ENCODE measurements at places on chromosomes 11 and 22.

DNA sequence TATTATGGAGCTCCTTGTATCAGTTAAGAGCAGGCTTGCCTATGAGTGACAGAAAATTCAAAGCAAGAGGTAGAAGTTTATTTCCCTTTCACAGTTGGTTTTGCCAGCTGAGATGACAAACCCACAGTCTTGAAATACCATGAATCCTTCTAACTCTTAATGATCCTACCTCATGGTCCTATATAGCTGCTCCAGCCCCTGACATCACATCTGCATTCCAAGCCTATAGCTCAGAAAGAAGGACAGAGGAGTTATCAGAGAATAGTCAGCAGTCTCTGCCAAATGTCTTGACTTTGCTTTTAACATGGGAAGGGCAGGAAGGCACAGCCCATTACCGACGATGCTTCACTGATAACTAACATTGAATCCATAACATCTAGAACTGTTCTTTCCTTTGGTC lies 76.2 kb downstream of the APIP start:
- no peak for DNase-seq

DNA sequence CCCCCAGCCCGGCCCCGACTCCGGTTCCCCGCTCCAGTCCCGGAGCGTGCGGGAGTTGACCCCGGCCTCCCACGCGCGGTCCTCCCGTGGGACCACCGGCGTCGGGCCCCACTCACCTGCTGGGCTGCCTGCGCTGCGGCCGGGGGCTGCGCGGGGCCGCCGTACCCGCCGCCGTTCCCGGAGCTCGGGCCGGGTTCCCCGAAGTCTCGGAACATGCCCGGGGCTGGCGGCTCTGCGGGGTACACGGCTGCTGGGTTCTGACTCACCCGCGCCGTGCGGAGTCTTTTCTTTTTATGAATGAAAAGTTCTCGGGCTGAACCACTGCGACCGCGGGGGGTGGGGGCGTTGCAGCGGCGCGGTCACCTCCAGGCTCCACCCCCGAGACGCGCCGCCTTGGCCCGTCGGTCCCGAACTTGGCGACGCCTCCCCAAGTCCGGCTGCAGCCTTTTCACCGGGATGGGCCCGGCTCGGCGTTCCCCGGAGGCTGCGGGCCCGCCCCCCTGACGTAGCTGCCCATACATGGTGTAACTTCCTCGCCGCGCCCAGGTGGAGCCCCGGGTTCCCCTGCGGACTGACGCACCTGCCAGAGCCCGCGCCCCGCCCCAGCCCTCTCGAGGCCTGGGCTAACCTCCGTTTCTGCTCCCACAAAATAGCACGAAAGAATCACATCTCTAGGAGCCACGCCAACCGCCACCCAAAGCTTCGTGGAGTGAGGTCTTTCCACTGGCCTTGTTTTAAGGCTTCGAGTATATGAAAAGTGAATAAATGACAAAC lies at the start of gene FOSL1:
FOSL1 (minus strand) TSS at position 264 of the 774 bp plus-strand sequence; CDS start at position 215, 49 bp downstream.
- peak; percentile 90 for DNase-seq

GRCh38 chr11:119975561-119976152 lies 162.3 kb downstream of the TRIM29 start:
- DNase-seq: no peak

DNA sequence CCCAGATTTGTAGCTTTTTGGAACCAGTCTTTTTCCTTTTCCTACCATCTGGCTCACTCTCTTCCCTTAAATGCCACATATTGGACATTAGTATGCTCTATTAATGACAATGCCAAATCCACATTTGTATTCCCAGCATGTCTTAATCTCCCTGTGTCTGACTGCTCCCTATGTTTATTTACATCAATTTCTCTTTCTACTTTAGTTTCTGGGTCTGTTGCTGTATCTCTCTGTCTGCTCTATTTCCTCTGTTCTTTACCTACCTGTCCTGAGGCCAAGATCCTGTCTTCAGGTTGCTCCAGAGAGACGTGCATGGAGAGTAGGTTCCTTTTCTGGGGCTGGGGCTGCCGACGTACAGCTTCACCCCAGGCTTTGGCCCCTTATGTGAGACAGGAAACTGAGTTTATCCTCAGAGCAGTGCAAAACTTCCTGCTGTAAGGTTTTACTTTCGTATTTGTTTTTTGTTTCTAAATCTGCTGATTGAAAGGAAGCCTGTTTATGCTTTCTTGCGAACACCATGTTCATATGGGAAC lies 25.6 kb downstream of the OR2AG2 start:
- no peak for DNase-seq

GRCh38 chr22:45583504-45583903 lies 80.8 kb downstream of the FBLN1 start:
- DNase-seq: no peak

GRCh38 chr11:67167091-67167490 lies 48.0 kb downstream of the KDM2A start:
- no peak for DNase-seq

- DNase-seq: no peak
Observed at GRCh38 chr11:130396965-130397364, 31.4 kb downstream of the ADAMTS8 start.

Measured in stimulated activated CD4-positive, alpha-beta T cell treated with anti-CD3 and anti-CD28 coated beads, TNF-alpha, amount 100 ng/mL, for 24 hours (primary cell).